ENCODE measurements at places on chromosomes 13 and 19.

- peak; percentile 67 for DNase-seq
Observed at GRCh38 chr19:10238172-10238783, 7.1 kb upstream of the S1PR2 start.

DNA sequence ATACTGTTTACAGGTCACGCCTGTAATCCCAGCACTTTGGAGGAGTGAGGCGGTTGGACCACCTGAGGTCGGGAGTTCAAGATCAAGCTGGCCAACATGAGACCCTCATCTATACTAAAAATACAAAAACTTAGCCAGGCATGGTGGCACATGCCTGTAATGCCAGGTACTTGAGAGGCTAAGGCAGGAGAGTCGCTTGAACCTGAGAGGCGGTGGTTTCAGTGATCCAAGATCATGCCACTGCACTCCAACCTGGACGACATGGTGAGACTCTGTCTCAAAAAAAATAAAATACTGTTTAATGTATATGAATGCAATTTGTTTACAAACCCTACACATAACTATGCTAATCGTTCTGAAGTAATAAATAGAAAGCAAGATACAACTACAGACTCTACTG lies 102.4 kb downstream of the ZNF486 start:
- DNase-seq: no peak

GRCh38 chr19:47444388-47444821 lies 25.1 kb upstream of the MEIS3 start:
- peak; percentile 72 for DNase-seq

DNA sequence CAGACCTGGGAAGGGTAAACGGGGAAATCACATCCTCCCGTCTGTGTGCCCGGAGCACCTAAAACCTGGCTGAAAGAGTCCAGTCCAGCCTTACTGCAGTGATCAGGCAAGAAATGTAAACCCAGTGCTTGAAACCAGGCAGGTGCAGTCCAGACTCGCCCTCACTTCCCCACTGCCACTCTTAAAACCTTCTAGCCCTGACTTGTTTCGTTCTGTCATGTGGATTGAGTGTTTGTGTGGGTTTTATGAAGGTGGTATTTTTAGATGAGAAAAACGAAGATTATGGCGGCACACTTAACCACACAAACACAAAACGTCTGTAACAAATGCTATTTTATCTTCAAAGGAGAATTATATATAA lies 839 bp upstream of the CKAP2 start:
- DNase-seq: peak; percentile 56

GRCh38 chr19:7654401-7654800 lies 14.4 kb upstream of the RETN start:
- DNase-seq: no peak
